Amniotic epithelial cell (primary cell): ENCODE measurements at places on chromosomes 5 and 9.
A peak's percentile ranks its signal among the peaks of the same experiment; 100 is the strongest.

DNA sequence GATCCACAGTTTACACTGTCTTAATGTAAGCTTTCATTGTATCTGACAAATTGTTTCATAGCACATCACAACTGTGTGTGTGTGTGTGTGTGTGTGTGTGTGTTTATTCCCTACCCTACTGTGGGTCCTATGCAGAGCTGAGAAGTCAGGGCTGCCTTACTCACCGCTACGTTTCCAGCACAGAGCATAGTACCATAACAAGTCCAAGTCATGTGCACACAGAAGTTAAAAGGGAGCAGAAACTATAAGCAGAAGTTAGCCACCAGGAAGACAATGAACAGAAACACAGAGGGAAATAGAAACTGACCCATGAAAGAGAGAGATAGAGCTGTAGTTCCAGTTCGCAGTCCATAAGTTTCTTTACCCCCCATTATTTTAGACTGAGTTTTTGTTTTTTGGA is 38.2 kb upstream of the DMXL1 start:
- no peak for DNase-seq

- no peak for DNase-seq
Measured at GRCh38 chr5:14745753-14746152, 81.2 kb downstream of the OTULIN start.

GRCh38 chr9:92289708-92290390 is 3.6 kb downstream of the IARS1 start:
- DNase-seq = peak; percentile 51

DNA sequence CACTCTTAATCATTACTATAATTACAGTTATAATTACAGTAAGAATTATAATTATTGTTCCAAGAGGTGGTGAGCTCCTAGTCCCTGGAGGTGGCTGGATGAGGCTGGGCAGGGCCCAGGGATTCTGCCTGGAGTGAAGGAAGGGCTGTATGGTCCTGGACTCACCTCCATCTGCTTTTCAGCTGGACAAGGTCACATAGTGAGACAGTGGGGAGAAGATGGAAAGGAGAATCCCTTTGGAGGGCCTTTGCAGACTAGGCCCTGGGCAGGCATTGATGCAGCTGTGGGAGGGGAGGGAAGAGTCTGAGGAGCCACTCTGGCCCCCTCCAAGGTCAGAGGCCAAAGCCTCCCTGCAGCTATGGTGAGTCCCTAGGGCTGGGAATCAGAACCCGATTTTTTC is 125.4 kb downstream of the RGS3 start:
- no peak for DNase-seq

- DNase-seq = no peak
Measured at GRCh38 chr9:134743853-134744252, 102.2 kb downstream of the COL5A1 start.

DNA sequence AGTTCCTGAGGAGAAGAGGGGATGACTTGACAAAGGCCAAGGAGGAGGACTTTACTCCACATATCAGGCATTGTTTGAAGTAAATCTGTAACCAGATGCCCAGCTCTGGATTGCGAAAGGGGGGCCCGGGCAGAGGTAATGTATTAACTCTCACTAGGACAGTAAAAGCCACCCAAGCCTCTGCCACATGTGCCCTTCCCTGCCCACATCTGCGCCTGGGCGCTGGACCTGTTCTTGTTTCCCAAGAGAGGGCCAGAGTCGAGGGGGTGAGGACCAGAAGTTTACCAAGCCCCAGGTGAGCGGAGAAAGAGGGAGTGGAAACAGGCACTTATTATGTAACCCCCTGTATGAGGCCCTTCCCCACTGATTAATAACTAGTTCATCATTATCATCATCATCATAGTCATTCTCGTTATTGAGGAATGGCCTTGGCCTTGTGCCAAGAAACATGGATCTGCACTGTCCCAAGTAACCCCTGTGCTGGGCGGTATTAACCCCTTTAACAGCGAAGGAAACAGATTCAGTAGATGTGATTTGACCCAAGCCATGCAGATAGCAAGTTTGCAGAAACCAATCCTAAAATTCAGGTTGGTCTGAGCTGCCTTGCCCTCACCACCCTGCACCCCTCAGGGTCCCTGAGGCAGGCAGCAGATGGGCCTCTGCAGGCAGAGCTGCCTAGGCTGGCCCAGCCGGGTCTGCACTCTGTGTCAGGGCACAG is at the start of gene SLC23A1:
Gene SLC23A1, minus strand, starts transcription at position 23 of the 718 bp plus-strand sequence. CDS start 44 bp downstream, outside the sequence.
- DNase-seq = peak; percentile 39

- DNase-seq = no peak
Measured at GRCh38 chr9:76377791-76378190, 16.4 kb downstream of the RFK start.

GRCh38 chr9:656926-657568 is 184.4 kb upstream of the DMRT1 start:
- DNase-seq = no peak

DNA sequence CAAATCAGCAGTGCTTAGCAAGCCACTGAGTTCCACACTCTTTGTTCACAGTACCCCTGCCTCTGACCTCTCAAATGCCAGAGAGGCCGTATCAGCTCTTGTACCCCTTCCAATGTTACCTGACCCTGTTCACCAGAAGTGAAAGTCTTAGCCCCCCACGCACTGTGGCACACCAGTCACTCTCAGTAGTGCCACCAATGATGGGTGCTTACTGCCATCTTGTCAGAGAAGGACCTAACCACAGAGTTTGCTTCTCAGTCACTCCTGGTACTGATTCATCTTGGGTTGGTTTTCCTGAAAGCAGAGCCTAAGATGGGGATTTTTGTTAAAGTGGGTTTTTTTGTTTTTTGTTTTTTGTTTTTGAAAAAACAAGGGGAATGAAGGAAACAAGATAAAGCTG is 28.8 kb upstream of the PANK3 start:
- DNase-seq = no peak

DNA sequence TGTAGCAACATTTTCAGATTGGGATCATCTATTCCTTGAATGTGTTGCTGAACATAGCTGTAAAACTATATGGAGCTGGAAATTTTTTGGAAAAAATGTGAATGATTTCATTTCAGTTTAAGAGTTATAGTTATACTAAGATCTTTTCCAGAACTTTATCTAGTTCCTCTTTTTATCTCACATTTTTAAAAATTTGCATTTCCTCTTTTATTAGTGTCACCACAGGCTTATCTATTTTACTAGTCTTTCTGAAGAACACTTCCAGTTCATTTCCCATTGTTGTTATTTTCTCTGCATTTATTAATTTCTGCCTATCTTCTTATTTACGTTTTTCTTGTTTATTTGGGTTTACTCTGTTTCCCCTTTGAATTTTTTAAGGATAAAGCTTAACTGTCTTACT is 46.0 kb upstream of the FSTL4 start:
- no peak for DNase-seq

DNA sequence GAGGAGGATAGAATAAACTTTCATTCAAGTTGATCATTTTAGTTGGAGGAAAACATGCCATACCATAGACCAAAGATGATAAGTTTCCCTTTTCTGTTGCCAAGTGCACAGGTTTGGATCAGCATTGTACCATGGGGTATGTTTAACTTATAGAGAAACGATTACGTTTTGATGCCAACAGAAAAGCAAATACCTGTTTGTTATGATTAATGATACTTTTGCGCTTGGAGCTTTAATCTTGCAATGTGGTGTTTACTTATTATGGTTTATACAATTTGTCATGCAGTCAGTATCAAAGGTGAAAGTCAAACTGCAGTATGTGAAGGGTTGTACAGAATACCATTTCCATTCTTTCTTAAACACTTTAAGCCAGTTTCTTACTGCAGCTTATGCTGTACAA is 13.2 kb upstream of the ARHGEF28 start:
- no peak for DNase-seq

- no peak for DNase-seq
Measured at GRCh38 chr5:126444137-126444536, 20.9 kb downstream of the GRAMD2B start.

DNA sequence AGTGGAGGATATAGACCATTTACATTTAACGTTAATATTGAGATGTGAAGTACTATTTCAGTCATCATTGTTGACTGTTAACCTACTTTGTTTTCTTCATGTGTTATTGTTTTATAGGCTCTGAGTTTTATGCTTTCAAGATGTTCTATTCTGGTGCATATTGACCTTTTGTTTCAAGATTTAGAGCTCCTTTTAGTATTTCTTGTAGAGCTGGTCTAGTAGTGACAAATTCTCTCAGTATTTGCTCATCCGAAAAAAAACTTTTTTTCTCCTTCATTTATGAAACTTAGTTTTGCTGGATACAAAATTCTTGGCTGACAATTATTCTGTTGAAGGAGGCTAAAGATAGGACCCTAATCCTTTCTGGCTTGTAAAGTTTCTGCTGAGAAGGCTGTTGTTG is 91.3 kb downstream of the INVS start:
- no peak for DNase-seq

GRCh38 chr9:1120500-1121165 is 70.5 kb downstream of the DMRT2 start:
- no peak for DNase-seq

DNA sequence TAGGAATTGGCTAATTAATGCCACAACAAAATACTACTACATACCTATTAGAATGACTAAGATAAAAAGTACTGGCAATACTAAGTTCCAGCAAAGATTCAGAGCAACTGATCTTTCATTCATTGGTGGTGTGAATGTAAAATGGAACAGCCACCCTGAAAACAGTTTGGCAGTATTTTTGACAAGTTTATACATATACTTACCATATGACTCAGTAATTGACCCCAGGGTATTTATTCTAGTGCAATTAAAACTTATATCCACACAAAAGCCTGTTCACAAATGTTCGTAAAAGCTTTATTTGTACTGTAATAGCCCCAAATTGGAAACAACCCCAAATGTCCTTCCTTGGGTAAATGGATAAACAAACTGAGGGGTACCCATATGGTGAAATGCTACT is 270.8 kb upstream of the ACTBL2 start:
- no peak for DNase-seq

GRCh38 chr5:6083311-6083978 is 294.9 kb downstream of the MED10 start:
- no peak for DNase-seq

GRCh38 chr9:113349445-113350094 is at the start of gene BSPRY:
Gene BSPRY, plus strand, starts transcription at chr9:113349541. Its CDS starts 39 bp downstream, at chr9:113349580.
- no peak for DNase-seq

DNA sequence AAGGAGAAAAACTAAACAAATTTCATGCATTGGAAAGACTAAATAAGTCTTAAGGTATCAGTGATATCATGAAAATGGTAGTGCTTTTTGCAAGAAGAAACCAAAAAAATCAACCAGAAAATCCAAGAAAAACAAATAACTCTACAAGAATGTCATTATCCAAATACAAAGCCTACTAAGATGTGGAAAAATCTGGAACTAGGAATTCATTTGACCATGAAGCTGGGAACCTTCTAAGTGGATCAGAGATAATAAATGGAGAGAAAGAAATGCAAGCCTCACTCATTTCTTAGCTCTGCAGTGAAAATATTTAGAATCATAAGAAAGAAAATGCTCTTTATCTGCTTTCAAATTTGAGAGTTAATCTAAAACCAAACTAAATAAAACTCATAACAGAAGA is 51.3 kb downstream of the RASEF start:
- no peak for DNase-seq

DNA sequence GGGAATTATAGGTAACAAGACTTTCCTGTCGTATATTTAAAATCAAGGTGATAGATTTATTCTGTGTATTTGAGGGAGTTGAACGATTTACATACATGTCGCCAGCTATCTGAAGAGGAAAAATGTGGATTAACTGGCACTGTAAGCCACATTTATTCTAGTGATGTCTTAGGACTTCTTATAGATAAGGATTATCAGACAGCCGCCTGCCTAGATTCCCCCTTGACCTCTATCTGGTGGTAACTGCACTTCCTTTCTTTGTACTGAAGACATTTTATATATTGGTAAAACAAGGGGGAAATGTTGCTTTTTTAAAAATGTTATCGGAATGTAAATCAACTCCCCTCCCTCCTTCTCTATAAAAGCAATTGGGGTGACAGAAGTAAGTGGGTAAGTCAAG is 39.3 kb upstream of the F2RL2 start:
- DNase-seq = no peak

DNA sequence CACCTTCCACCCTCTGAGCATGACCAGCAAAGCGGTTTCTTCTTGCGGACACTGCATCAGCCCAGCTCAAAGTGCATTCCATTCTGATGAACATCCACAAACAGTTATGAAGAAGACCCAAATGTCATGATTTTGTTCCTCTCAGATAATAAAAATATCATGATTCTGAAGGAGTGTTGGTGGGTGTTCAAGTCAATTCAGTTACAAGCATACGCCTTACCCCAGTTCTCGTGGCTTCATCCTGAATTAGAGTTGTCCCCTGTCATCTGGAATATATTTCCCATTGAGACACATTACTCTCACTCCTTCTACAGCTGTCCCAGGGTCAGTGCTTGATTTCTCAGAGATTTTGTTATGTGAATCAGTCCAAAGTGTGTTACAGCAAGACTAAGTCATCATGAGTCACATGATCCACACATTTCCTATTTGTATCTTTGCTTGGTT is 325.4 kb downstream of the RFX3 start:
- DNase-seq = peak; percentile 25

- no peak for DNase-seq
Measured at GRCh38 chr5:71769287-71769686, 50.2 kb downstream of the CARTPT start.

- peak; percentile 65 for DNase-seq
Measured at GRCh38 chr5:36875051-36875789, 1.3 kb upstream of the NIPBL start.

DNA sequence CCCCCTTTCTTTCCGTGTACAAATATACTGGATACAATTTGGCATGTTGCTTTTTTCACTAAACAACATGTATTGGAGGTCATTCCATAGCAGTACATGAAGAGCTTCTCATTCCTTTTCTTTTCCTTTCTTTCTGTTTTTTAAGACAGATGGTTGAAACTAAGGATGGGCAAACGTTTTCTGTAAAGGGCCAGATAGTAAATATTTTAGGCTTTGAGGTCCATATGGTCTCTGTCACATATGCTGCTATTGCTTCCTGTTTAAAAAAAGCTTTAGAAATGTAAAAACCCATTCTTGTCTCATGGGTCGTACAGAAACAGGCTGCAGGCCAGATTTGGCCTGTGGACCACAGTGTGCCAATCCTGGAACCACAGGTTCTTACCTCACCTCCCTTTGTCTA is 160.1 kb downstream of the ACER2 start:
- DNase-seq = no peak

GRCh38 chr5:40834391-40834848 is 602 bp downstream of the RPL37 start:
- DNase-seq = peak; percentile 32

- DNase-seq = no peak
Measured at GRCh38 chr9:97528529-97529230, 27.2 kb downstream of the TMOD1 start.

GRCh38 chr5:113263545-113263944 is 171.2 kb downstream of the TSSK1B start:
- DNase-seq = no peak

DNA sequence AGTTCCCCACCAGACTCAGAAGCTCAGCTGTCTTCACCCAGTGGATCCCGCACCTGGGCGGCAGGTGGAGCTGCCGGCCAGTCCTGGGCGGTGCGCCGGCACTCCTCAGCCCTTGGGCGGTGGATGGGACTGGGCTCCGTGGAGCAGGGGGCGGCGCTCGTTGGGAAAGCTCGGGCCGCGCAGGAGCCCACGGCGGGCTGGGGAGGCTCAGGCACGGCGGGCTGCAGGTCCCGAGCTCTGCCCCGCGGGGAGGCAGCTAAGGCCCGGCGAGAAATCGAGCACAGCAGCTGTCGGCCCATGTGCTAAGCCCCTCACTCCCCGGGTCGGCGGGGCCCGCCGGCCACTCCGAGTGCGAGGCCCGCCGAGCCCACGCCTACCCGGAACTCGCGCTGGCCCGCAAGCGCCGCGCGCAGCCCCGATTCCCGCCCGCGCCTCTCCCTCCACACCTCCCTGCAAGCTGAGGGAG is 560.0 kb downstream of the BRINP1 start:
- no peak for DNase-seq
